GM13976 (cell line): ENCODE measurements at places on chromosomes 1 and 21.

DNA sequence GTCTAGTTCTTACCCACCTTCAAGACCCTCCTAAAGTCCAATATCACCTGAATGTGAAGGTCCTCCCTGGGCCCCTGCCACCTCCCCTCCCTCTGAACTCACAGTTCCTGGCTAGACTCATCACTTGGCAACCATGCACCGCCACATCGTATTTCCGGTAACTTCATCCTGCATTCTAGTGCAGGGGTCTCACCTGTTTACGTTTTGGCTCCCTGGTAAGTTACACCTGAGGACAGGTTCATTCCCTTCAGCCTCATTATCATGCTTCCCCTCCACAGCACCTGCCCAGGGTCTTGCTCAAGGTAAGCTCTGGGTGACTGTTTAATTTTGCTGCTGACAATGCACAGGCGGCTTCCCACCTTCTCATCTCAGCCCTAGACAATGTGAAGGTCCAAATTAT, 93.1 kb downstream of the MIS18A start:
- DNase-seq = no peak

- DNase-seq = peak; percentile 37
Measured at GRCh38 chr1:245085508-245086095, 69.2 kb upstream of the KIF26B start.

- DNase-seq = no peak
Measured at GRCh38 chr1:47840393-47841190, 156.6 kb downstream of the TRABD2B start.

DNA sequence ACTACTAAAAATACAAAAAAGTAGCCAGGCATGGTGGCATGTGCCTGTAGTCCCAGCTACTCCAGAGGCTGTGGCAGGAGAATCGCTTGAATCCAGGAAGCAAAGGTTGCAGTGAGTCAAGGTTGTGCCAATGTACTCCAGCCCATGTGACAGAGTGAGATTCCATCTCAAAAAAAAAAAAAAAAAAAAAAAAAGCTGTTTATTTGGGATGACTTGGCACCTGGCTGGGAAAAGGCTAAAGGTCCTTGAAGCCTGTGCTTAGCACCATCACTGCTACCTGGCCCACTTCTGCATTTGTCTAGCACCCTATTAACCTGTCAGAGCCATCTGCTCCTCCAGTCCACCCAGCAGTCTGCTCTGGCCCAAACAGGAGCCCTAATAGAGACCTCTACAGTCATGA, 25.0 kb downstream of the PRDX6 start:
- DNase-seq = no peak

DNA sequence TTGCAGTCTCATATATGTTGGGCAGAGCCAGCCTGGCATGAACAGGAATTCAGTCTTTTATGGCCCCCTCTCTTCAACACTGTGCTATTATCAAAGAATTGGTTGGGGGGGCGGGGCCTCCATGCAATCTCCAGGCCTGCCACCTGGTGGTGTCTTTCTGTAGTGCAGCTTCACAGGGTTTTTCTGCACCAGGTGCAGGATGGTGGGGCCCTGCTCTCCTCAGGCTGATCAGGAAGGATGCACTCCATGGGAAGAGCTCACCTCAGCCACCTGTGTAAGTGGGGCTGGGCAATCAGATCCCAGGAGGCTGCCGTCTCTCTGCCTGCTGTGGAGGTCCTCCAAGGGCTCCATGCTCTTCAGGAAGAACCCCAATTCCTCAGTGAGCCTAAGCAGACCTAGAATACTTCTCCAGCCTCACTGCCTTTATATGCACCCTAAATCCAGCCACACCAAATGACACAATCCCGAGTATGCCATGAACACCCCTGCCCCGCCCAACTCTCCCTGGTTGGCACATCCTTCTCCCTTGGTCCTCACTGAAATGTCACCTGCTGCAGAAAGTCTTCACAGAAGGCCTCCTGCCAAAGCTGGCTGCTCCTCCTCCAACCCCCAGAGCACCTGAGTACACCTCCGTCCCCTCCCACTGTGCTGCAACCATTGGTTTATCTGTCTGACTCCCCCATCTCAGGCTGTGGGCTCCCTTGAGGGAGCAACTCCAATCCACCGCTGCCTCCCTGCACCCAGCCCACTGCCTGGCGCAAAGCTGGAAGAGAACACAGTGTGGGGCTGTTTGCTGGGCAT, 16.5 kb downstream of the STK40 start:
- peak; percentile 88 for DNase-seq

GRCh38 chr1:245019910-245020486, 134.8 kb upstream of the KIF26B start:
- no peak for DNase-seq

DNA sequence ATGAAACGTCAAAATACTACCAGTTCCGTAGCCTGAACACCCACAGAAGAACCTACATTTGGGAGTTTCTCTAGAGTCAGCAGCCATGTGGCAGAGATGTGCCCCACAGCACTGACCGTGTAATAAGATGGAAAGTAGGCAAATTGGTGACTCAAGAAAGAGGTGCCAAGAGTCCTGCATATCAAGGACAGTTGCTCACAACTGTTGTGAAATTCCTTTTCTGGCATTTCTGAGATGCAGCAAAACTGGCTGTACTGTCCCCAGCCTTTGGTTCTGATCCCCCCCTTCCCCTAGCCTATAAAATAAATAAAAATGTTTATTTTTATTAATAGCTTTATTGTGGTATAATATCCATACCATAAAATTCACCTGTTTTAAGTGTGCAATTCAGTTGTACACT, 324.0 kb downstream of the PCP4 start:
- no peak for DNase-seq

DNA sequence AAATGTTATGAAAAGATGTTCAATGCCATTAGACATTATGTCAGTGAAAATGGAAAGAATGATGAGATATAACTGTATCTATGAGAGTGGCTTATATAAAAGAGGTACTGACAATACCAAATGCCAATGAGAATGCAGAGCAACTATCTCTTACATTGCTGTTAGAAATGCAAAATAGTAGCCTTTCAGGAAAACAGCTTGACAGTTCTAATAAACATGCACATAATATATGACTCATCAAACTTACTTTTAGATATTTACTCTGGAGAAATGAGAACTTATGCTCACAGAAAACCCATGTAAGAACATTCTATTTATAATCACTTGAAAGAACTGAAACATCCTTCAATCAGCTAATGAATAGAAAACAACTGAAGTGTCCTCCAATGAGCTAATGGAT, 996.7 kb upstream of the ADGRL4 start:
- no peak for DNase-seq

DNA sequence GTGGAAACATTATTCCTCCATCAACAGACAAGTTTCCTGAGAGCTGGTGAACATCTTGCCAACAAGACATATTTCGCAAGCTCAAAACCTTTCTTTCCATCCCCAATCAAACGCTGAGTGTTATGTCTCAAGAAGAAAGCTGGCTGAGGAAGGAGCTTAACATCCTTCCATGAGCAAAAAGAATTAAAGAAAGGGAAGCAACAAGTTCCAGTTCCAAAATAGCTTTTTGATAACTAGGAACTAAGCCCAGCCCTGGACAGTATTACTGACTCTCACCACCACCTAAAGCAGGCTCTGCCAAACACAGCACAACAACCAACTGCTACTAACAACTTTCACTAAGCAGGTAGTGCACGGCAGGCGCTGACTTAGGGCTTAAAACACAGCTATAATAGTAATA, 50.2 kb downstream of the CAPZB start:
- no peak for DNase-seq

DNA sequence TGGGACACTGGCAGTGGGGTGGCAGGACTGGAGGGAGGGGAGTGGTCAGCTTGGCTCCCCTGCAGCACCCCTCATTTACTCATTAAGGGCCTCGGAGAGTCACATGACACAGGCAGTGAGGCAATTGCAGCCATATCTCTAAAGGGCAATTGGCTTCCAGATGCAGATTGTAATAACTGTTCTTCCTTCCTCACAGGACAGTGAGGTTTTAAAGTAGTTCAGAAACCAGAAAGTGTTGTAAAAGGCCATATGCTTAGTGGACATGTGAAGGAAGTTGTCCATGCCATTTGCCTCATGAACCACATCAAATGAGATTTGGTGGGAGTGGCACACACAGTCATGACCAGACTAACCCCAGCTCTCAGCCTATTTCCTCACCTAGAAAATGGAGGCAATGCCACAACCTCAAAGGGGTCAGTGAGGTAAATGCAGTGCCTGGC, 11.1 kb downstream of the MTX1 start:
- no peak for DNase-seq

DNA sequence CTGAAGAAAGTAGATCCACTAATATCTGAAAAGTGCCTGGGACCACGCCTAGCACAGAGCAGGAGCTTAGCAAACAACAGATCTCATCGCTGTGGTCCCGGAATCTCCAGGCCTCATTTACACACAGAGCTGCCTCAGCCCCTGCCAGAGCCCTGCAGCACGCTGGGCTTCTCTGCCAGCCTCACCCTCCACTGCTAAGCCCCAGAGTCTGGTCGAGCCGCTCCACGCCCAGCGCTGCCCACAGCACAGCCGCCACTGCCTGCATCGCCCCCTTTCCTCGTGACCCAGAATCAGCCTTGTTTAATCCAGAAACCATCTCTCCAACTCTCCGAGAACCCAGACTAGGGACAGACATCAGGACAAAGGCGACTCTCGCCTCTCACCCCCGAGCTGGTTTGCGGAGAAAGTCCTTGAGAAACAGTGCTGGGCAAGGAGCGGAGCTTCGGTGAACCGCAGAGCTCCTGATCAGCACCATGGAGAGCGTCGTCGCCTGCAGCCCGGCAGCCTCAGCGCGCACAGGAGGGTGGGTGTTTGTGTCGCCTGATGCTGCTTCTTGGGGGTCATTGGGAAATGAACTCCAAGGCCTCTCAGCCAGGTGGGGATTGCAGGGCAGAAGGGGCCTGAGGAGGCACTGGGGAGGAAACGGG, 145.1 kb downstream of the NPHP4 start:
- DNase-seq = no peak

DNA sequence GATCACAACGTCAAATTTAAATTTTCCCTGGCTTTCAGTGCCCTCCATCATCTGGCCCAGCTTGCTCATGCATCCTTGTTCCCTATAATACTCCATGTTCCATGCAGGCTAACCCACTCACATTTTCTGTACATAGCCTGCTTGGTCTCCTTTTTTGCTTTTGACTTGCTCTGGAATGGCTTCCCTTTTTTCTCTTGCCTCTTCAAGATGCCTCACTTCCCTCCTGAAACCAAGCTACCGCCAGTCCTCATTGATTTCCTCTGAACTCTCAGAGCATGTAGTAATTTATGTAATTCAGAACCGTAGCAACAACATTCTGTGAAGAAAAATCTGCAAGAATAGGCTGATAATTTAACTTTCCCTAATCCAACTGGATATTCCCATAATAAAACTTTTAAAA, 10.3 kb downstream of the CAP1 start:
- no peak for DNase-seq

GRCh38 chr1:192552760-192553191, 22.8 kb upstream of the RGS1 start:
- DNase-seq = no peak

DNA sequence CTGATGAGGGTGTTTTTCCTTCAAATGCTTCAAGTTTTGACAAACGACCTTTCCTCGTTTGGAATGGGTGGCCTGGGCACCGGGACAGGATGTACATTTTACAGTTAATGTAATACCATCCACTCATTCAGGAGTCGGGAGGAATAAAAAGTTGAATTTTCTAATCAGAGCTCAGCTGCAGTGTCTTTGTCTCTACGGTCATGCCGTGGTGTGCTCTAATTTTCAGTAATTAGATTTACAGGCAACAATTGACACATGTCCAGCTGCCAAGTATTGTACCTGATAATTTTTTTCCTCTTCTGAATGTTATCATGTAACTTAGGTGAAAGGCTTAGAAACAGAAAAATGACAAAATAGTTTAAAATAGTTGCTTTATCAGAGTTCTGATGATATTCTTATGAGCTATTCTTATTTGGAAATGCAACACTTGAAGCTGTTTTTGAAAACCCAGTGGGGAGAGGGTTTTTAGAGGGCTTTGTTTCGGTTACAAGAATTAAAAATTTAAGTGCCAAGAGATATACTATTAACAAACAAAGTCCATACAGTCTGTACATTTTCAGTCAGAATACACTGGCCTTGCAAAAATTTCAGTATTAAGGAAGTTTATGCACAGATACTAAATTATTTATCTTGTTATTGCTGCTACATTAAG, 1.0 kb downstream of the CDKN2C start:
- no peak for DNase-seq

GRCh38 chr1:183244466-183244865, 58.4 kb downstream of the LAMC2 start:
- no peak for DNase-seq

DNA sequence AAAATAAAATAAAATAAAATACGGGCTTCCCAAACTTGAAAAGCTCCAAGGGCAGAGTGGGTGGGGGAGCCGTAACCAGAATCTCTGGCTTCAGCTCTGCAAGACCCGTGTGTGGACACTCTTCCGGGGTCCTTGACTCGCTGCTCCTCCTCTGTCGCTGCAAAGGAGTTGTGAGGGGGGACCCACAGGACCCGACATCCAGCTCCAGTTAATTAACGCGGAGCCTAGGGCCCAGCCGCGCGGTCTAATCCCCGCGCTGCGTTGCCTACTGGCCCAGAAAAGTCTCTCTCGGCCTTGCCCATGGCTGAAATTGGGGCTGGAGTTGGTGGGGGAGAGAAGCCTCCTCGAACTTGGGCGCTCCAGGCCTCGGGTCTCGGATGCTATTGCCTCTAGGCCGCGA, 1.8 kb downstream of the LMX1A start:
- DNase-seq = no peak

DNA sequence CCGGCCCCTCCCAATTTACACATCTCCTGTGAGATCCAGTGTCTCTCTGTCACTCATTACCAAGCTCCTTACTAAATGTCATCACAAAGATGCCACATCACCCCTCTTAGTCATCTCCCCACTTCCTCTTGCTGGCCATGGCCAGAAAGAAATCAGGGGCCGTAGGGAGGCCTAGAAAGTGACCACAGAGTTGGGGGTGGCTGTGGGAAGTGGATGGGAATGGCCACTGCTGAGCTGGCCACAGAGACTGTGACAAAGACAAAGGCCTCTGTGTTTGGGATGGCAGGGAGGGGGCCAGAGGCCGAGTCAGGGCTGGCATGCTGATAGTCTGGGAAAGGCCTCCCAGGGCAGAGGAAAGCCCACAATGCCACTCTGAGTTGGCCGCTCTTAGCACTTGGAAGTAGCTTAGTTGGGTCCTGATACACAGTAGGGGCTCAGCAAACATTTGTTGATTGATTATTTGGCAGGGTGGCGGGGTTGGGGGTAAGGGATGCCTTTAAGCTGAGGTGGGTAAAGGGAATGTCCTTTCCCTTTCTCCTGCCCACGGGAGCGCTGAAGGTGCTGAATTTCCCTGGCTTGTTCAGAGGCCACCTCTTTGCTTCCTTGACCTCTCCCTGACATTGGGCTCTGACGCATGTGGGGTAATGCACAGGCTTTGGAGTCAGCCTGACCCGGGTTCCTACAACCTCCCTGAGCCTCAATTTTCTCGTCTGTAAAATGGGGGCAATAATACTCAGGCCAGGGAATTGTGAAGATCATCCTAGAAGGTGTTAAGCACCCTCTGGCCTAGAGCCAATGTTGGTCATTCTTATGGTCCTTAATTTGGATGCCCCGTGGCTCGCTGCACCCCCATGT, 13.2 kb downstream of the NAV1 start:
- no peak for DNase-seq

DNA sequence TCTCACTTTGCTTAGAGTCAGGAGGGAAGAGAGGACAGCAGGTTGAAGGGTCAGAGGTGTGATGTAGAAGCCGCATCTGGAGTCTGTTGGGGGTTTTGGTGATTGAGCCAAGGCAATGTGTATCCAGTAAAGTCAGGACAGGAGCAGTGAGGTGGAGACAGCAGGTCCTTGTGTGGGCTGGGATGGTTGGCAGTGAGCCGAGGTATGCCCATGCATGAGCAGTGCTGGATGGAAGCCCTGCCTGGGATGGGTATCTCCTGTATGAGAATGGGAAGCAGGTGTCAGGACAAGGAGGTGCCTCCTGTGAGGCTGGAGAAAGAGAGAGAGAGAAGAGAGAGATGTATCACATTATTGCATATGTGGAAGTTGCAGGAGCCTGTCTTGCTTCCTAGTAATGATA, 90.0 kb downstream of the OBSCN start:
- DNase-seq = no peak
